Effector memory CD8-positive, alpha-beta T cell (primary cell): ENCODE measurements at places on chromosomes 3 and 15.

GRCh38 chr3:146177519-146177918 is 16.5 kb upstream of the PLOD2 start:
- DNase-seq, result no peak

DNA sequence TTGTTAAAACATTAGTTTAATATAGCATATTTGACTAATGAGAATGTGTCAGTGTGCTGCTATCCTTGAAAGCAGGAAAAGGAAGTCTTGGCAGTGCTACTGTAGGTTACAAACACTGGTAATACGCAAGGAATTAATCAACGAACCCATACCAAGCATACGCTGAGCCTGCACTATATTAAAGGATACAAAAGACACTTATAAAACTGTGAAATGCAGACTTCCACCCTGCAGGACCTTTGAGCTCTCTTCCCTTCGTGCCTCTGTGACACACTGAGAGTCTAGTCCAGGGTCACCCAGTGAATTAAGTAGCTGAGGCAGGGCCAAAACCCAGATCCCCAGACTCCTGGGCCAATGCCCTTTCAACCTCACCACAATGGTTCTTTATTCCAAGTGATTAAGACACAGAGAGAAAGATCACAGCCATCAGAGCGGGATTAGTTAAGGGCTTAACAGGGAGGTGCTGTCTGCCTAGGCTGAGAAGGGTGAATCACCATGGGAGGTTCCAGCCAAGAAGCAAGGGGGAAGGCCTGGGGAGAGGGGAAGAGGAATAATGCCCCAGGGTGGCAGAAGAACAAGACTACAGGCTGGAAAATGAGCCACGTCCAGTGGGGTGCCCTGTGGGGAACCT is 6.8 kb downstream of the ANXA2 start:
- no peak for DNase-seq

GRCh38 chr3:134161898-134162615 is 88.6 kb downstream of the RYK start:
- no peak for DNase-seq

DNA sequence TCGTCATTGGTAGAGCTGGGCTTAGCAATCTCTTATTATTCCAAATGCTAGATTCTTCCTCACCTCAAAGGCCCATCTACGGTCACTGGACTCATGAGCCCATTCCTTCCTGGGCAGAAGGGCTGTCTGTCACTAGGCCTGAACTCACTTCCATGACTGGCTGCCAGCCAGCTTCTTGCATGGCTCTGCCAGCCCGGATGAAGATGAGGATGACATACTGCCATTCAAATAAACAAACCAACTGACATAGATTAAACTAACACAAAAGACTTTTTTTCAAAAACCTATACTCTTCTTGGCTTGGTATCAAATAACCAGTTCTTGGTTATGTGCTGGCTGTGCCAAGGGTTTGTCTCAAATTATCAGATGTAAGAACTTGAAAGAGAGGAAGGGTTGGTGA is 23.8 kb downstream of the ISL2 start:
- DNase-seq, result no peak

- DNase-seq, result no peak
Observed at GRCh38 chr3:61802772-61803171, 241.4 kb downstream of the PTPRG start.

DNA sequence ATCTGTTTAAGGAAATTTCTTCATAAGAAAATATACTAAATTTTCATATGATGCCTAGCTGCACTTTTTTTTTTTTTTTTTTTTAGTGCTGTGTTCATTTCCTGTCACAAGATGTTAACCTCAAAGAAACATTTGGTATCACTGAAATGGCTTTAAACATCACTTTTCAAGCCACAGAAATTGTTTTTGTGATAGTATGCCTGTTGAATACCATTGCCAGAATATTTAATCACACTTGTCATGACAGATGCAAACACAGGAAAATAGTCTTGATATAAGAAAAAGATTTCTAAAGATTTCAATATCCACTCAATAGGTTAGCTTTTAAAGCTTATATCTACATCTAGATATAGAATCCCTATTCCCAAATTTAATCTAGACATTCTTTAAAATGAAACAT is 608.5 kb upstream of the AGTR1 start:
- no peak for DNase-seq

DNA sequence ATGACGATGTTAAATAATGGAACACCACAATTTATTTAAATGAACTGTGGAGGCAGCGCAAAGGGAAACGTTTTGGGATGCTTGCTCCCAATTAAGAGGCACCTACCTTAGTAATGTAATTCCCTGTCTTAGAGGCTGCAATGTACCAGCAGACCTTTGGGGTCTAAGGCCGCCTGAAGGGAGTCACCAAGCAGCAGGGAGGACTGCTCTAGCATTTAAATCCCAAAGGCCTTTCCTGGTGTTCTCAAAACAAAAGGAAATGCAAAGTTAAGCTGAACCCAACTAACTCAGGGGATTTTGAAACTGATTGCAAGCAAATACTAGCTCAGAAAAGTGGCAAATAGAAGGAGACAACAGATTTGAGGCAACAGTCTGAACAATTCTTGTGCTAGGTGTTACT is 510.8 kb downstream of the GABRG3 start:
- no peak for DNase-seq

DNA sequence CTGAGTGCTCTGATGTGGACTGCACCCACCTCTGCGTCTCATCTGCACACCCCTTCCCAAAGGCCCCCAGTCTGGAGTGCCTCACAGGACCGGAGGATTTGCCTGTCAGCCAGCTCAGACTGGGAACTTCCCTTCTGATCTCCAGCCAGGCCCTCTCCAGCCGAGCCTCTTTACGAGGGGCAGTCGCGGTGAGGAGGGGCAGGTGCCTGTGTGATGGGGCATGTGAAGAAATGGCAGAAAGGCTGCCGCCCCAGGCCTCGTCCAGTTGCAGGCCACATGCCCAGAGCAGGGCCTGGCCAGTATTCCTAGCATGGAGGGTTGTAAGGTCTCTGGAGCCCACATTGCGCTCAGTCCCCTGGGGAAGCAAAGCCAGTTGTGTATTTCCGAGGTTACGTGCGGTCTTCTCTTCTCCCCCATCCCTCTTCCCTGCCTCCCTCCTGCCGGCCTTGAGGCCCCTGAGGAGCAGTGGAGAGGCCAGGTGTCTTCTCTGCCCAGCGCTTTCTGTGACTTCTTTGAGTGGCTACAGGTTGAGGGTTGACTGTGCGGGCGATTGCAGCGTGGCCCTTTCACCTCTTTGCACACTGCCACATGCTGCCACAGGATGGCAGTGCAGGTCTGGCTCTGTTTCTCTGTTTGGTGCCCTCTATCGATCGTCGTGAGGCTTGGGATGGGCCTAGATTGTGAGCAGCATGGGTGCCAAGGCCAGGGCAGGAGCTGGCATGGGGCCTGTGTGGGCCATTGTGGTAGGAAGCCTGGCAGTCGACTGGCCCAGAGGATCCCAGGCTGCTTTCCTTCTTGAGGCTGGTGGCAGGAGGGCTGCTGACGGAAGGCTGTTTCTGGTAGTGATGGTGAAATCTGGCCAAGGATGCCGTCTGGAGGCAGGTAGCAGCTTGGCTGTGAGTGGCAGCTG is 5.3 kb downstream of the CLK3 start:
- peak; percentile 67 for DNase-seq

- DNase-seq, result no peak
Observed at GRCh38 chr3:141128126-141128777, 77.1 kb downstream of the SPSB4 start.

GRCh38 chr3:140585828-140586227 is 92.0 kb upstream of the TRIM42 start:
- DNase-seq, result no peak
